Naive thymus-derived CD8-positive, alpha-beta T cell (primary cell): ENCODE measurements at places on chromosomes 12 and 14.

- DNase-seq: no peak
Observed at GRCh38 chr12:4535092-4535491, 3.6 kb upstream of the RAD51AP1 start.

GRCh38 chr12:10268037-10268436 is 39.6 kb upstream of the KLRD1 start:
- DNase-seq: no peak

- DNase-seq: no peak
Observed at GRCh38 chr12:122421187-122421820, 1.2 kb downstream of the CLIP1 start.

DNA sequence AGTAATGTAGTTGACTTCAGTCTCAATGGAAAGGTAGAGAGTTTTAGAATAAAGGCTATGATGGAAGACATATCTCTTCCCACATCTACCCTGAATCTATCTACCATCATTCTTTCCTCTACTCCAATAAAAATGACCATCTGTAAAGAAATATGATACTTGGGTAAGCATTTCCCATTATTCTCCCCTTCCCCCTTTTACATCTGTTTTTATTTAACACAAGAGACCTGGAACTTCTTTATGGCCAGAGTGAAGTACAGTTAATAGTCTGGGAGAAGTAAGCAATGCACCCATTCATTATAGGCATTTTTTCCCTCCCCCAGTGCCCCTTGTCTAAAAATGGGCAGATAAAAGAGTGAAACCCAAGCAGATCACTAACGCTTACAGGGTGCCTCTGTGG is 6.5 kb downstream of the TPH2 start:
- no peak for DNase-seq

GRCh38 chr14:103022002-103022684 is 35.2 kb downstream of the CDC42BPB start:
- DNase-seq: no peak

DNA sequence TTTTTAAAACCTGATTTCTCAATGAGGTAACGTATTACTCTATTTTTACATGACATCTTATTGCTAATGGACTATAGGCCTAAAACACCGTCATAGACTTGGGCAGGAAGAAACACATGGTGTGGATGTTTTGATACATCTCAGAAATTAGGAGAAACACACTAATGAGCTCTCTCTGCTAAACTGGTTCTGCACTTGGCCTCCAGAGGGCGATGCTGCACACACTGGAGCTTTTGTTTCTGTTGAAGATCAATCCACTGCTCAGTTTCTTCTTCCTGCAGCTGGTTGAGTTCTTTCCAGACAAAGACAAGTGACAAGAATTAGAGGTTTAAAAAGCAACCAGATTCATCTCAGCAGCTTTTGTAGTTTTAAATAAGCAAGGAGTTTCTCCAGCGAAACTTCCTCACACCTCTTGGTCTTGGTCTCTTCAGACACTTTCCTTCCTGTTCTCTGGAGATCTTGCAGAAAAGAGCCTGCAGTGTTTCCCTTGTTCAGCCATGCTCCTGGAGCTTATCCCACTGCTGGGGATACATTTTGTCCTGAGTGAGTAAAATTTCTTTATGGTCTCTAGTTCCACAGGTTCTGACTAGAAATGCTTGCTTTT is 178.5 kb upstream of the OR4E1 start:
- peak; percentile 61 for DNase-seq

DNA sequence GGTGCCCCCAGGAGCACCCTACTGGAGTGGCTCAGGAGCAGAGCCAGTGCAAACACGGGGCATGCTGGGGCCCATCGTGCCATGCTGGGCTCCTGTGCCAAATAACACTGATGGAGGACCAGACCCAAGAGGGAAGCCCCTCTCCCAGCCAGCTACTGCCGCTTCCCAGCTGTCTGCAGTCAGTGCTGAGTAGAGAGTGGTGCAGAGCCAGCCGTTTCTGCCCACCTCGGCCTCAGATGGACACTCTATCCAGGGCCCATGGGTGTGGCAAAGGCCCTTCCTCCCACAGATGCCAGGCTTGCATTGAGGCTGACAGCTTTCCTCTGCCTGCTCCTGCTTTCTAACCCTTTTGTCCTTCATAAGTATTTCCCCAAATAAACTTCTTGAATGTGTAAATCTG is 13.2 kb downstream of the CLBA1 start:
- DNase-seq: no peak

DNA sequence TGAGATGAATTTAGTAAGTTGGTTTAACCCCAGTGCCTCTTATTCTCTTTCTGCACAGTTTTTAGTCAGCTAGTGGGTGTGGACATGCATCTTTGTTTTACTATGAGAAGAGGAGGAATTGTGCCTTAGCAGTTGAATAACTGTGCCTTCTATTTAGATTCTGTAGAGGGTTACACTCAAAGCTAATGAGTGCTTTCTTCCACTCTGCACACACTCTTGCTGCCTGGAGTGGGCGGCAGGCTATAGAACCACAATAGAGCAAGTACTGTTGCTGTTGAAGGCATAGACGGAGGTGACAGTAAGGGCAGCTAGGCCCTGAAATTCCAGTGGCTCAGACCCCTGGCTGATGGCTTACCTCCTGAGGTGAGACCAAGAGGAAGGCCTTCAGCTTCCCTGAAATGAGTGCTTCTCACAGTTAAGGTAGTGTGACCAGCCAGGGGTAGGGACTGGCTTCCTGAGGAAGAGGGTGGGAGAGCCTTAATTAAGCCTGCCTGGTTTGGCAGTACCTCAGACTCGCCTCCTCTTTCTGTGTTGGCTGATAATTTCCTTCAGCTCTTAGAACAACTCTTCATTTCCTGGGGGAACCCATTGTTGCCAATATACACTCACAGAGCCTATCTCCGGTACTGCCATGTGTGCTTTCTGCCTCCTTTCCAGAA is 24.7 kb downstream of the SUSD6 start:
- peak; percentile 16 for DNase-seq

DNA sequence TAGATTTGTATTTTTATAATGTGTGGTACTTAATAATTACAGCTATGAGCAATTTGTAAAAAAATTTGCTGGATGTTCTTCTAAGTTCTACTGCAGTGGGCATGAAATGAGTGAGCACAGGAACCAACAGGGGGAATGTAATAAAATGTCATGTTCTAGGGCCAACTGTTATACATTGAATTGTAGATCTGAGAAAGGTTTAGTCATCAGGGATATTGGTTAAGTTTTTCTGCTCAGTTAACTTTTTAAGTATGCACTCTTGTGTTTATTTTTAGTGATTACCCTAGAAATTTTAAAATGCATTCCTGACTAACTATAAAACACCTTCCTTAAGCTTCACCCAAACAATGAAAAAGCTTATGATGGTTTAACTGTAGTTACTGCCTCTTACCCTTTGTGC is 101.8 kb downstream of the CAND1 start:
- no peak for DNase-seq

GRCh38 chr12:6925239-6925539 is 2.6 kb upstream of the ATN1 start:
- DNase-seq: no peak

DNA sequence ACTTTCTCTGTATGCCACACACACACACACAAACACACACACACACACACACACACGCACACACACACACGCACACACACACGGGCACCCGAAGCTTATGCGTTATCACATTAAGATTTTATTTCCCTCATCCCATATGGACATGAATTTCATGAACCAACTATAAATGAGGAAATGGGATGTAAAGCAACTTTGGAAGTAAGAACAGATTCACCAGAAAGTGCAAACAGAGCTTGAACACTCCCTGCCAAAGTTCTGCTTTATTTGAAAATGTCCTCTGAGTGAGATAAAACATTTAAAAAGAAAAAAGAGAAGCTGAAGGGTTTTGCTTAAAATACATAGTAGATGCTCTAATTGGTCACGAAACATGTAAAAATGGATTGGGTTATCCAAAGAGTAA is 90.4 kb upstream of the OTX2 start:
- DNase-seq: no peak

- DNase-seq: no peak
Observed at GRCh38 chr12:62401631-62402030, 65.0 kb upstream of the MON2 start.

GRCh38 chr12:112933129-112933505 is 5.2 kb upstream of the OAS3 start:
- no peak for DNase-seq

GRCh38 chr12:75641031-75641780 is 129.8 kb upstream of the KRR1 start:
- no peak for DNase-seq

DNA sequence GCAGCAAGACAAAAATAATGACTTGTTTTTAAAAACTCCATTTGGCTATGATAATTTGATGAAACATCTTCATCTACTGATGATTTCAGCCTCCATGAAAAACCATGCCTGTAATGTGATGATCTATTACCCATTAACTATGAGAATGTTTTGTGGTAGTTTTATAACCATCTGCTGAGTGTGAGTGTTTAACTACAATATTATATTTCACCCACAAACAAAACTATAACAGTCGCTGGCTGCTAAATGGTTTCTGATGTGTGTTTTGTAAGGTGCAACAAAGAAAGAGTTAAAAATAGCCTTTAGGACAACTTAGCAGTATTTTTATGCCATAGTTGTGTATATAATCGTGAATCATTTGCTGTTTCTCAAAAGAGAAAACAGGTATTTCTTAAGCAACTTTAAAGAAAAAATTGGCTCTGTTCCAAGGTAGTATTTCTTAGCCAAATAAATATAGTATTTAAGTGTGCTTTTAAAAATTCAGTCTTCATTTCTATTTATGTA is 4.9 kb downstream of the PTHLH start:
- no peak for DNase-seq

DNA sequence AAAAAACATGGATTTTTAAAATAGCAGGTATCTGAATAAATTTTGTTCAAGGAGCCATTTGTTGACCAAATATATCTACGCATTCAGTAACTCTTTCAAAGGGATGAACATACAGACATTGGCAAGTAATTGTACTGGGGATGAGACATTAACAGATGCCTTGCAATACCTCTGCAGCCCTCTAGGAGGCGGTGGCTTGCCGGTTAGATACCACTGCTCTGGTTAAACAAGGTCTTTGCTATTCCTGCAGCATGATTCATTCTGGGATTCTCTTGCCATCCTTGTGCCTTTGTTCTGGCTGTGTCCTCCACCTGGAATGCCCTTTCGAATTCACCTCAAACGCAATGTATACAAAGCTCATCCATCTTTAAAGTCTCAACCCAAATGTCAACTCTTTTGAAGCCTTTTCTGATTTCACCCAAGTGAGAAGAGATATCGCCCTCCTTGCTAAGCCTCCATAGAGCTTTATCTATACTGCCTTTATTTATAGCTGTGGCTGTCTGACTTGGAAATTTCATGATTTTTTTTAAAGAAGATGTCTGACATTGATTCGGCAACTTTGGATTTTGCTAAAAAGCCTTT is 131.0 kb upstream of the SRRM4 start:
- DNase-seq: no peak

GRCh38 chr12:1573960-1574864 is 20.2 kb downstream of the FBXL14 start:
- no peak for DNase-seq

- DNase-seq: no peak
Observed at GRCh38 chr12:81245907-81246570, 168.2 kb downstream of the ACSS3 start.

- DNase-seq: no peak
Observed at GRCh38 chr12:80625901-80626300, 81.5 kb upstream of the MYF6 start.

GRCh38 chr12:38638401-38638800 is 267.0 kb downstream of the CPNE8 start:
- DNase-seq: no peak

GRCh38 chr14:100644383-100644782 is 57.2 kb upstream of the BEGAIN start:
- no peak for DNase-seq

GRCh38 chr14:100062590-100062989 is 2.6 kb upstream of the EVL start:
- no peak for DNase-seq

DNA sequence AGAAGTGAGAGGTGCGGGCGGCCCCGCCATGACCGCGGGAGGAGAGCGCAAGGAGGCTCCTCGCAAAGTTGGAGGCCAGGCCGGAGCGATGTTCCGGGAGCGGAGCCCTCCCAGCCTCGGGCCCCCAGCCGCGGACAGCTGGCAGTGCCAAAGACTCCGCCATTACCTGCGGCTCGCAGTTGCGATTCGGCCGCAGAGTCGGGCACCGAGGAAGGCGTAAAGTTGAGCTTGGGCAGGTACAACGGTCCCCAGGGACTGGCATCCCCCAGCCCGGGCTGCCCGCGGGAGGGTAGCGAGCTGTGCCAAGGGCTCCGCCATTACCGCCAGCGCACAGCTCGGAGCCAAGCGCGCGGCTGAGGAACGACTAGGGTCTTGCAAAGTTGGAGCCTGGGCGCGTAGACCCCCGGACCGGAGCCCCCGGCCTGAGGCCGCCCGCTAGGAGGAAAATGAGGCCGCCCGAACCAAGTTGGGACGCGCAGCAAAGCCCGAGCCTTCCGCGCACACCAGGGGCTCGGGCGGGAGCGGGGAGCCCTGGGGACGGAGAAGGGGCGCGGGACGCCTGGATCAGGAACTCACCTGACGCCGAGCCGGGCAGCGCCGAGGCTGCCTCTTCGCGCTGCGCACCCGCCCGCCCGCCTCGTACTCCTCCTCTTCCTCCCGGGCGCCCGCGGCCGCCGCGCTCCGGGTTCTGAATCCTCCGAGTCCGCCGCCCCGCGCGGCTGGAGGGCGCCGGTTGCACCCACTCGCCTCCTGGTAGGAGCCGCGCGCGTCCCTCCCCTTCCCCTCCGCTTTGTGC is 677 bp downstream of the NOS1 start:
- DNase-seq: no peak

DNA sequence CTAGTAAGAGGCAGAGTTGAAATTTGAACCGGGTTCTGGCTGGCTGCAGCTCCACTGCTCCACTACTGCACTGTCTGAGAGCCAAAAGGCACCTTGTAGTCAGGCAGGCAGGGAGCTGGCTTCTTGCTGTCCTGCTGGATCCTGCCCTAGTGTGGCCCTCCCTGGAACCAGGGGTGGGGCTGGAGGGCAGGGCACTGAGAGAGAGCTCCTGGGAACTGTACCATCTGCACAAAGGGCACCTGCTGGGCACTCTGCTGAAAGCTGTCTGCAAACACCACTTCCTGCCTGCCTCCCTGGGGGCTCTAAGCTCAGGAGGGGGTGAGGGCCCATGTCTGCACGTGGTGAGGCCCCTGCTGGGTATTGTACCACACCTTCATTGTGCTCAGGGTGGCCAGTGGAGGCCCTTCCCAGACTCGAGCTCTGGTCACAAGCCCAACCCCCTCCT is 19.0 kb upstream of the TCL1B start:
- no peak for DNase-seq

DNA sequence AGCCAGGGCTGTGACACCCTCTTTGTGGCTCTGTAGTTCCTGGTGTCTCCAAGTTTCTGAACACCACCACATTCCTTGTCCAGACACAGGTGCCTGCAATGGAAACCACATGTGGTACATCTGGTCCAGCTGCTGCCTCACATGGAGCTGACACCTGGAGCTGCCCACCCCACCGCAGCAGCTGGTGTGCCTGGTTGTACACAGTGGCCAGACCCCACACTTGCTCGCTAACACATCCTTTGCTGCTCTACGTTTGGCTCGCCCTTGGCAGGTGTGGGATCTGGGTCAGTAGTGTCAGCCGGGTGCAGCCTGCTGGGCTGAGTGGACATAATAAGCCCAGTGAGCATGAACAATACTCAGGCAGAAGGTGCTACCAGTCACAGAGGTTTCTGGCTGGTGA is 198.9 kb downstream of the ADGRD1 start:
- DNase-seq: no peak

- no peak for DNase-seq
Observed at GRCh38 chr12:110266980-110267620, 13.9 kb upstream of the ATP2A2 start.

- no peak for DNase-seq
Observed at GRCh38 chr14:80638620-80639515, 302.7 kb downstream of the CEP128 start.
